Stimulated activated naive B cell treated with anti-CD40 and anti-IgM and Interleukin-4, amounts not matched to agents 10 μg/mL and 1 μg/mL and 100 μg/mL, for 72 hours (primary cell): ENCODE measurements at places on chromosomes 4 and X.

- DNase-seq, result no peak
These were observed 181.2 kb upstream of the PPP3CA start for GRCh38 chr4:101528526-101528925.

DNA sequence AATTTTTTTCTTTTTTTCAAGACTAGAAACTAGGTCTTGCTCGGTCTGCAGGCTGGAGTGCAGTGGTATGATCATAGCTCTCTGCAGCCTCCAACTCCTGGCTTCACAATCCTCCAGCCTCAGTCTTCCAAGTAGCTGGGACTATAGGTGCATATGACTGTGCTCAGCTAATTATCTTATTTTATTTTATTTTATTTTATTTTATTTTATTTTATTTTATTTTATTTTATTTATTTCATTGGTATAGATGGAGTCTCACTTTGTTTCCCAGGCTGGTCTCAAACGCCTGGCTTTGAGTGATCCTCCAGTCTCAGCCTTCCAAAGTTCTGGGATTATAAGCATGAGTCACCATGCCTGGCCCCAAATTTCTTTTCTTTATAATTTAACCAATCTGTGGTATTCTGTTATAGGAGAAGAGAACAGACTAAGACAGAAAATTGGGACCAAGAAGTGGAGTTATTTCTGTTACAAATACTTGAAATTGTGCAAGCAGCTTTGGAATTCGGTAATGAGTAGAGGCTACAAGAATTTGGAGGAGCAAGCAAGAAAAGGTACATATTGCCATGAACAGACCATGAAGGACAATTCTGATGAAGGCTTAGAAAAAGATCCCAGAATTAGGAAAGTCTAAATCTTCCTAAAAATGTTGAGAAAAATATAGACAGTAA, 4.0 kb upstream of the PRDM5 start:
- no peak for DNase-seq

- DNase-seq, result no peak
These were observed 165.1 kb upstream of the ATP6AP2 start for GRCh38 chrX:40415675-40416074.

GRCh38 chr4:47010347-47010911, 17.0 kb upstream of the GABRA4 start:
- DNase-seq, result no peak

GRCh38 chr4:17398035-17398434, 113.9 kb downstream of the QDPR start:
- no peak for DNase-seq

DNA sequence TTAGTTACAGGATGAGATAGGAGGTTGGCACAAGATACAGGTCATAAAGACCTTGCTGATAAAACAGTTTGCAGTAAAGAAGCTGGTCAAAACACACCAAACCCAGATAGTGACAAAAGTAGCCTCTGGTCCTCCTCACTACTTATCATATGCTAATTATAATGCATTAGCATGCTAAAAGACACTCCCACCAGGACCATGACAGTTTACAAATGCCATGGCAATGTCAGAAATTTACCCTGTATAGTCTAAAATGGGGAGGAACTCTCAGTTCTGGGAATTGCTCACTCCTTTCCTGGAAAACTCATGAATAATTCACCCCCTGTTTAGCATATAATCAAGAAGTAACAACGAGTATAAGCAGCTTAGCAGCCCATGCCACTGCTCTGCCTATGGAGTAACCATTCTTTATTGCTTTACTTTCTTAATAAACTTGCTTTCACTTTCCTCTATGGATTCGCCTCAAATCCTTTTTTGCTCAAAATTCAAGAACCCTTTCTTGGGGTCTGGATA, 1254.4 kb downstream of the PCDH7 start:
- no peak for DNase-seq

DNA sequence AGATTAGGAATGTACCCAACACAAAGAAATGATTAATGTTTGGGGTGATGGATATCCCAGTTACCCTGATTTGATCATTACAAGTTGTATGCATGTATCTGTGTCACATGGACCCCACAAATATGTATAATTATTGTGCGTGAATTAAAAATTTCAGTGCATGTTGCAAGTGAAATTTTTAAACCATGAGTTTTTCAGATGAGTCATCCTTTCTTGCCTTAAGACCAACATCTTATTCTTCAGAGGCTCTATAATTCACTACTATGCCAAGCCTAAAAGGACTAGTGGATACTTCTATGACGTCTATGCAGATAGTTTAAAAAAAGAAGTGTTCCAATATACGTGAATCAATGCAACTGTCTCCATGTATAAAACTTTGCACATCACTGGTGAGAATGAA, 113.0 kb upstream of the SH3RF1 start:
- DNase-seq, result no peak

DNA sequence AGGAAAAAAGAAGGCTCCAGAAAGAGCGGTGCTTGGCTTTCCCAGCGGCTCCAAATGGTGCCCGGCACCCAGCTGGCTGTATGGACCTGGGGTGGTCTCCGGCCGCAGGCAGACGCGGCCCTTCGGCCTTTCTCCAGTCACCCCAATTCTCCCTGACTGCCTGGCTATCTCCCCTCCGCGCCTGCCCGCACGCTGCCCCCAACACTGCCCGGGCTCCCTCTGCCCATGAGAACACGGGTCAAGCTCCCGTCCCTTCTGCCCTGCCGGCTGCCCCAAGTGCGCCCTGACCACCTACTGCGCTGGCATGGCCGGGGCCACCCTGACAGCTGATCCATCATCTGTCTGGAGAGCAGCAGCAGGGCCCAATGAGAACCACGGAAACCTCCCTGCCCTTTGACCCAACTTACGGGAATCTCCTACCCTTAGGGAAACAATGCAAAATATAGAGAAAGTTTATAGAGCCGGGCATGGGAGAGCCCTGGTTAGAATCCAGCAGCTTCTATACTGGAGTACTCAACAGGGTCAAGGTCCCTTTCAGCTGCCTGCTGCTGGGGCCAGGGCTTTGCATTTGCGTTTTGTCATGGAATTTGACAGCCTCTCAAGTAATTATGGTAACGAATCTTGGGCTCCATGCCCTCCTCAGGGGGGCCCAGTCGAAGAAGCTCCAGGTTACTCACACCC, 1.2 kb upstream of the FAM3A start:
- DNase-seq, result no peak

GRCh38 chr4:29717287-29718057, 1002.7 kb upstream of the PCDH7 start:
- DNase-seq, result no peak

- DNase-seq, result no peak
These were observed 119.4 kb downstream of the AKAP4 start for GRCh38 chrX:50081282-50081889.

DNA sequence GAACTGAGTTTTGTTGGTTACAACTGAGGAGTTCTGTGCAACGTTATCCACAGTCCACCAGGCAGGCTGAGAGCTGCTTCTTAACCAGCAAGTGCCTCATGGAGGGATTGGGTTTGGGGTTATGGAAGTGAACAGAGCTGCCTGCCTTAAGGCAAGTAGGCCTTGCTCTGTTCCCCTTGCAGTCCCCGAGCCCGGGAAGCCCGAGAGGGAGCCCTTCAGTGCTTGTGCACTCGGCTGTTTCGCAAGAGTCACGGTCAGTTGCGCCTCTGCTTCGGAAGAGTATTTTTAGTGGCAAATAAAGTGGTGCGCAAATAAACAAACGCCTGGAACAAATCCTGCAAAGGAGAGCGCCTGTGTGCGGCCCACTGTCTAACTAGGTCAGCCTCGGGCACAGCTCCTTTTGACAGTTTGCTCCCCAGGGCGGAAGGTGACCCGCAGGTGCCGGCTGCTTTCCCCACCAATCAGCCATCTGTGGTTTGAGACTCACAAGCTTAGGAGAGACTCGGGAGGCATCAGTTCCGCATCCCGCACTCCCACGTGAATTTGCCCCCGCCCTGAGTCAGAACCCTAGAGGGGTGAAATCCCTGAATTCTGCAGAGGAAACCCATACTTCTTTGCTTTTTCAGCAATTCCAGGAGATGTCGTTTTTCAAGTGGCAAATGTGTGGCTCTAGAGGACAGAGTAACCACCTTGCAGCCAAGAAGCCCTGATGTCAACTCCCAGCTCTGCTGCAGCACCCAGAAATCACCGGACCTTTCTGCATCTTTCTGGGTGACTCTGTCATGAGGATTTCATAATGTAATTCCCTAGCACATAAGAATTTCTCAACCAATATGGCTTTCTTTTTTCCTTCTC, 56.8 kb downstream of the LGI2 start:
- DNase-seq, result no peak

GRCh38 chr4:168119890-168120289, 27.6 kb downstream of the ANXA10 start:
- no peak for DNase-seq

GRCh38 chr4:141220271-141220670, 424 bp upstream of the ZNF330 start:
- DNase-seq, result no peak

- DNase-seq, result no peak
These were observed 67.9 kb downstream of the SLAIN2 start for GRCh38 chr4:48409203-48409602.

DNA sequence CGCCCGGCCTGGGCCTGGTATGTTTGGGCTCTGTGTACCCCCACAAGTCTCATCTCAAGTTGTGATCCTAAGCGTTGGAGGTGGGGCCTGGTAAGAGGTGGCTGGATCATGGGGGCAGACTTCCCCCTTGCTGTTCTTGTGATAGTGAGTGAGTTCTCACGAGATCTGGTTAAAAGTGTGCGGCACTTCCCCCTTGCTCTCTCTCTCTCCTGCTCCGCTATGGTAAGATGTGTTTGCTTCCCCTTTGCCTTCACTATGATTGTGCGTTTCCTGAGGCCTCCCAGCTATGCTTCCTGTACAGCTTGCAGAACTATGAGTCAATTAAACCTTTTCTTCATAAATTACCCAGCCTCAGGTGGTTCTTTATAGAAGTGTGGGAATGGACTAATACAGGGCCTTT, 53.0 kb downstream of the CHST7 start:
- DNase-seq, result peak; percentile 23

DNA sequence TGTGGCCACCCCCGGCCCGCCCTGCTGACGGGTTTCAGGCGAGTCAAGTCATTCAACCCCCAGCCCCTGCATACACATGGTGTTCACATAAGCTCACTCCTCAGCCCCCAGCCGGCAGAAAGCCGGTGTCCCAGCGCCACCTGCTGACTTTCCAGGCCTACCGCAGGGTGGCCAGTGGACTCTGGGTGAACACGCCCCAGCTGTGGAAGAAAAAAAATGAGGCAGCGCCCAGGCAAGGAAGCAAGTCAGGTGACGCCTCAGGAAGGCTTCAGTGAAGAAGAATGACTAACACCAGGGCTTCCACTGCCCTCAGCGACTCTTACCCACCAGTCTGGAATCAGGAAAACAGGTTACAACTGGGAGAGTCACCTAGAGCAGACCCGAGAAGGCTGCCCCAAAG, 15.8 kb downstream of the BCAP31 start:
- no peak for DNase-seq

GRCh38 chr4:70504733-70505132, 13.6 kb upstream of the AMTN start:
- no peak for DNase-seq

- no peak for DNase-seq
These were observed 72.3 kb downstream of the PRKG2 start for GRCh38 chr4:81142744-81143143.

DNA sequence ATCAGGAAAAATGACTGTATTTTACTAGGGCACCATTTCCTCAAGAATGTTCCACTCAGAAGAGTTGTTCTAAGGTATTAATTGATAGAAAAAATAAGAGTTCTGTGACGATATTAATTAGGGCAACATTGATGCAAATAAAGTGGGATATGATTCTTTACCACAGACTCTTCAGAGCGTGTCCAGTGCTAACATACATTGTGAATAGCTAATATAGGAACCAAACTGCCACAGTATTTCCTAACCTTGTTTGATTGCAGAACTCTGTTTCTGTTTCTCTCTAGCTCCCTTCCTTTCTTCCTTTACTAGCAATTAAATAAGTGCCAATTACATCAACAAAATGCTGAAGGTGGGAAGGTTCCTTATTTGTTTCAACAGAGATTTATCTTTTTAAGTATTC, 154.1 kb upstream of the CPEB2 start:
- no peak for DNase-seq

GRCh38 chr4:141046255-141046654, 87.0 kb downstream of the RNF150 start:
- DNase-seq, result no peak

DNA sequence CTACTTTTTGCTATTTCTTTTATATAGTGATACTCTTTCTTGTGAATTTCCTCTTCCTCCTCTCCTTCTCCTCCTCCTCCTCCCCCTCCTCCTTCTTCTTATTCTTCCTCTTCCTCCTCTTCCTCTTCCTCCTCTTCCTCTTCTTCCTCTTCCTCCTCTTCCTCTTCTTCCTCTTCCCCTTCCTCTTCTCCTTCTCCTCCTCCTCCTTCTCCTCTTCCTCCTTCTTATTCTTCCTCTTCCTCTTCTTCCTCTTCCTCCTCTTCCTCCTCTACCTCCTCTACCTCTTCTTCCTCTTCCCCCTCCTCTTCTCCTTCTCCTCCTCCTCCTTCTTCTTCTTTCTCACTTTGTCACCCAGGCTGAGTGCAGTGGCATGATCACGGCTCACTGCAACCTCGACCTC, 36.3 kb upstream of the RBMX start:
- DNase-seq, result no peak

DNA sequence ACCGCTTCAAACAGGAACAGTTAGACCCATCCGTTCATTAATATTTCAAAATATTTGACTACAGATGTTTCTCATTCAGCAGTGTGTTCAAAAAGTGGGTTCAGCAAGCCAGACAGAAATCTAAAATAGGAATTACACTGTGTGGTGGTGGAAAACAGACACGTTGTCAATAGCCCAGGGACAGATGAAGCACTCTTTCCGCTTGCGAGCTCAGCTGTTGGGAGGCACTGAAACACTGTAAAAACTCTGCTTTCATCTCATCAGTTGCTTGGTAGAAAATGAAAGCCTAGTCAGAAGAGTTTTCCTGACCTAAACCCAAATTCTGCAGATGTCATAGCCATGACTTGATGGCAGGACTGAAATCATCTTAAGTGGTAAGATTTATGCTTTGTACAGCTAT, 38.5 kb downstream of the LRP2BP start:
- DNase-seq, result no peak

GRCh38 chr4:185536411-185536709, 1.1 kb upstream of the PDLIM3 start:
- no peak for DNase-seq

DNA sequence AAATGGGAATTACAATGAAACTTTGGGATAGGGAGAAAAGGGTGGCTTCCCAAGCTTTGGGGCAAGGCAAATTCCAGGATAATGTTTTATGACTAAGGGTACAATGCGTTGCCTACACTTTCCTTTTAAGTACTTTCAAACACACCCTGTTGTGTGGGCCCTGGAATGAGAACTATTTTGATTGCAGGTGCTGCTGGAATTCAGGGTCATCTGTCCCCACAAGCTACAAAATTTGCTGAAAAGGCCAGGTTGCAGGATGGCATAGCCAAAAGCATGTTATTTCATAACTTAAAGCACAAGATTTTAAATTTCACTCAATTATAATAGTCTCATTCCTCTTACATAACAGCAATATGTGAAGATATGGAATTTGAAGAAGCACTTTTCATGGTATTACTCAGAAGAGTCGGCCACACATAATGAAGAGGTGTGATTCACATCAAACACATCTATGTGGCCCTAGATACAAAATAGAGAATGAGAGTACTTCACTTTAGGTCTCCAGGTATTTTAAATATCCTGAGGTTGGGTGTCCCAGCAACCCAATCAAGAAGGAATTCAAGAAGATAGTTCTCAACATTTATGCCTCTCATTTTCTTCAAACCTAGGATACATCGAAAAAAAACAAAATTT, 89.3 kb downstream of the APBB2 start:
- no peak for DNase-seq

GRCh38 chrX:136899221-136899620, 18.7 kb upstream of the RBMX start:
- DNase-seq, result no peak
